ENCODE measurements at places on chromosomes 3 and 15.

DNA sequence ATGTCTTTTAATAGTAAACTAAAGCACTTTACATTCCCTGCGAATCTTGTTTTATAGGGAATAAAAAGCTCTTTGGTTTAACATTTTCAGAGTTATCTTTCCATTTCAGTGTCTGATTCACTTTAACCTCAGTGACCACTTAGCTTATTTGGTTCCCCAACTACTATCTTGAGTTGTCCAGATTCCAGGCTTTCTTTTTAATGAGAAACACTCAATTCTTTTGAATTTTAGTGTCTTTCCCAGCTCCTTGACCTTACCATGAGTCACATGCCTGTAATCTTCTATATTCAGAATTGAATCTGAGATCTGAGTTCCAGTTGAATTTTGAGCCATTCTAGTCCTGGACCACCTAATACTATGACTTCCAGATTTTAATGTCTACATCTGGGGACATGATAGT, 144.4 kb downstream of the KCNAB1 start:
- no peak for DNase-seq

DNA sequence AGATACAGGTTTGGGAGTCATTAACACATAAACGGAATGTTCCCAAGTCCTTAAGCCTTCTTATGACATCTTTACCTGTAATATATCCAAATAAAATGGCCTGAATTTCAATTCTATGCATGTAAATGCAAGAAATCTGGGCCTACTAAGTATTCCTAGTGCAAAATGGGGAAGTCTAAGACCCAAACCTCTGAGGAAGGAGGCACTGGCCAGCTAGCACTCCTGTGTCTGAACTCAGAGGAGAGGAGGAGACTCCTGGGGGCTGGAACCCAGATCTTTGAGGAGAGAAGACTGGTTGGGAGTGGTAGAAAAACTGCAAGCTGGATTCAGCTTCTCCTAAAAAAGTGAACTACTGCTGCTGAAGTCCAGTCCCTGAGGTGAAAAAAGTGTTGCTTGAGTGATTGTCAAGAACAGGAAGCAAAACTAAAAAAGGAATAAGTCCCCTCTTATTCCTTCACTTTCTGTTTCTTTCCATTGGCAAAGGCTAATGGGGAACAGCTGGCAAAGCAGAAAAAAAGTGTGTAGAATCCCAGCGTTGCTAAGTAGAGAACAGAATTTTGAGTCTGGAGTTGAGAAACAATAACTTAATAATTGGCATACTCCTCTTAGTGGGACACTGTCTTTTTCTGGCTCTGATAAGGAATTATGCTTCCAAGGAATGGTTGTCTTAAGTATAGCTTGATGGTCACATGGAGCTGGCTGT, 54.8 kb upstream of the ATP2C1 start:
- no peak for DNase-seq

- no peak for DNase-seq
Observed at GRCh38 chr3:133570139-133570936, 3.1 kb upstream of the CDV3 start.

- DNase-seq, result peak; percentile 19
Observed at GRCh38 chr3:196688349-196688748, 23.7 kb downstream of the CEP19 start.

DNA sequence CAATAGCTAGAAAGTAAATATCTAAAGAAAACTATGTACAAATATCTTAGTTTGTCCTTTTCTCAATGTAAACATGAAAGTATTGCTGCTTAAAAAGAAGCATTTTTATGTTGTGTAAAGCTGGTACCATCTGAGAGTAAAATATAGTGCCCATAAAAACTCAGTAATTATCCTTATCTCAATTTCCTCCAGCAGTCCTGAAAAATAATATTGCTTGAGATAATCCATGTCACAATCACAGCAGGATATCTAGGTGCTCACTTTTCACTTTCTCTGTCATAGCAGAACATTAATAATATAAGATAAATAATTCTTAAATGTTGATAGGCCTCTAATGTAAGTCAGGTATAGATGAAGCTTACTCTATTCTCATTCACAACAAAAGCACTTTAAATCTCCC, 285.5 kb downstream of the ZBBX start:
- no peak for DNase-seq

Data from CD4-positive, alpha-beta T cell treated with Interferon alpha-2 for 1 hour (primary cell).